ENCODE measurements at places on chromosomes 3 and 15. TPM values are rescaled to one million over a fixed set of nuclear protein-coding genes. Genes with fewer than 3 reads are reported as not detected.
A peak's percentile ranks its signal among the peaks of the same experiment; 100 is the strongest.

The TEX55 gene
- total RNA-seq: not detected

The DISP2 gene
- 3.4 TPM for total RNA-seq

The LMOD3 gene
- not detected for total RNA-seq

The CHRM5 gene
- total RNA-seq: not detected

The IL5RA gene
- not detected for total RNA-seq

The SCG5 gene
- total RNA-seq: 16.9 TPM

The ELL3 gene
- total RNA-seq: 11.0 TPM

GRCh38 chr15:31046759-31047359 is 54.7 kb downstream of the TRPM1 start:
- DNase-seq: no peak

DNA sequence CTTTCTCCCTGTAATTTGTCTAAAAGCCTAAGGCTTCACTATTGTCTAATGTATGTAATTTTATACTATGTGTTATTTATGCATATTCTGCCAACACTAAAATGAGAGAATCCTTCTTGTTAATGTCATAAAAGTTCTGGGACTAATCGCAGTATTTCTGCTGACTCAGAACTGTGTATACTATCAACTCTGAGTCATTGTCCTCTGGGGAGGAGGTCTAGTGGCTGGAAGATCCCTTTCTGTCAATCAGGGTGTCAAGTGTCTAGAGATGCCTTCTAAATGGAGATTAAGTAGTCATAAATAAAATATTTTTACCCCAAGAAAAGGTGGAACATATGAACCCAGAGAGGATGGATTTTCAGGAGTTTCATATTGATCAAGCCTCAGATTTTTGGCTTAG is 473.4 kb downstream of the AGBL1 start:
- no peak for DNase-seq

DNA sequence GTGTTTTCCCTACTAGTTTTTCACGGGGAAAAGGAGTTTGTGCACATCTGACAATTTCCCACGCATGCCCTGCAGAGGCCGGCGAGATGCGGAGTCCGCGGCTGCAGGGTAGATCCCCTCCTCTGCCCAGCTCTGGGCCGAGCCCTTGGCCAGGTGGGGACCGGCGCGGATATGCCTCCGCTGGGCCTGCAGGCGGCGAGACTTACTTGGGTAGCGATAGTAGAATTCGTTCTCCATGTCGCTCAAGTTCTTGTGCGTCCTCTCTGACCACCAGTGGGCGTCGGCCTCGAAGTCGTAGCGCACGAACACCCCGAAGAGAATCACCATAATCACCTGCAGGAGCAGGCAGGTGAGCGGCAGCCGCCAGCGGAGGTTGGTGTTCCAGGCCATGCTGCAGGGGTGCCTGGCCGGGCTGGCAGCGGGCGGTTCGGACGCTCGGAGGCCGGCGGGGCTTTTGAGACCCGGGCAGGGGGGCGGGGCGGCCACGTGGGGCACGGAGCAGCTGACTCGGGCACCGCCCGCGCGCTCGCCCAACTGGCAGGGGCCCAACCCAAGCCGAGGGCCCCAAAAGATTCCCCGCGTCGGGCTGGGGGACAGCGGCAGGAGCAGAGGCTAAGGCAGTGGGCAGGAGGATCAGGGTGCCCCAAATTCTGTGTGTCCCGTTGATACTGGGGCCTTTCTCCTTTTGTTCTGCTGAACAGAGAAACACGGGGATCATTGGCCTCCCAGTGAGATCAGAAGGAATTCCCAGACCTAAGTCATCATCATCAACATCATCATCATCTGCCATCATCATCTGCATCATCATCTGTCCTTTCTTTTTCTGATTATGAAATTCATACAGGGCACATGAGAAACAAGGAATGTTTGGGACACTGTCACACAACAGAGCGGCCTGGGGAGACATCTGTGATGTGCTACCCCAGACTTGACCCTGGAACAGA is at the start of gene RHCG:
TSS of gene RHCG (minus strand) at position 429 of the 944 bp plus-strand sequence. CDS start at position 390, 39 bp downstream.
- peak; percentile 69 for DNase-seq

DNA sequence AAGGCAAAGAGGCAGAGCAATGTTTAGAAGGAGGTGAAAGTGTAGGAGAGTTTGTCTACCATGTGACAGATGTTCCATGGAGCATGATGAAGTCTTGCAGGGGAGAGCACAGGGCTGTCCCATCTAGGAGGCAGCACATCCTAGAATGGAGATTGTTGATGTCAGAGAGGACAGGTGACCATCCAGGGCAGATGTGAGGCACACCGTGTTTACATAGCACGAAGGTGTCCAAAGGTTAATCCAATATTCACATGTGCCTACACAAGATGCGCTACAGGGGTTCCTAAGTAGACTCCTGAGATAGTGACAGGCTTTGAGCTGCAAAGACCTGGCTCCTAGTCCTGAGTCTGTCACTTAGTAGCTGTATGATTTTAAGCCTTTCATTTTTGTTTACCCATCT is 219.3 kb upstream of the SLCO3A1 start:
- no peak for DNase-seq

DNA sequence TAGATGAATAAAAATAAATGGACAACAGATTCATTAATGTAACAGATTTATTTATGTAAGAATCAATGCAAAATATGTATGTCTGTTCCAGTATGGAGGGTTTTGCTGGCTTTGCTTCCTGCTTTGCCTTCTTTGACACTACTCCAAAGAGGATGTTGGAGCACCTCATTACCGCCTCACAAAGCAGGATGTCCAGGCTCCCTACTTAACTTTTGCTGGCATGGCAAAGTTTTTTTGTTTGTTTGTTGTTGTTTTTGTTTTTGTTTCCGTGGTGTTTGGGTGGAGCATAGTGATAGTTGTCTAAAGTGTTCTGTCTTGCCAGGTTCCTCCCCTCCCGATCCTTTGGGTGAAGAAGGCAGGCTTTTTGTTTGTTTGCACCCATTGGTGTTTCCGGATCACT is 38.7 kb downstream of the DIPK2A start:
- no peak for DNase-seq

GRCh38 chr3:42508562-42508961 is 6.1 kb downstream of the VIPR1 start:
- DNase-seq: no peak

DNA sequence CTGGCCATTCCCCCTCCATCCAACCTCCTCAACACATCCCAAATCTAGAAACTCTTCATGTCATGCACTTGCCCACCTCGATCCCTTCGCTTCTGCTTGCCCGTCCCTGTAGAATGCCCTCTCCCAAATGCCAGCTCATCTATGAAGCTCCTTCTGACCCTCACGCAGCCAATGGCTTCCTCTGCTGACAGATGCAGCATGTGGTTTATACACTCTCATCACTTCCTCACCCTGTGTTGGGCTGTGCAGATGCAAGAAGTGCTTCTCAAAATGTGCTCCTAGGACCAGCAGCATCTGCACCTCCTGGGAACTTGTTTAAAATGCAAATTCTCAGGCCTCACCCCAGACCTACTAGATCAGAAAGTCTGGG is 51.7 kb downstream of the SEMA5B start:
- DNase-seq: no peak

GRCh38 chr15:66261056-66261455 is 7.5 kb upstream of the MEGF11 start:
- DNase-seq: no peak

- no peak for DNase-seq
Measured at GRCh38 chr3:50028346-50028745, 60.4 kb upstream of the RBM5 start.

- no peak for DNase-seq
Measured at GRCh38 chr3:115018694-115019093, 128.4 kb downstream of the ZBTB20 start.

DNA sequence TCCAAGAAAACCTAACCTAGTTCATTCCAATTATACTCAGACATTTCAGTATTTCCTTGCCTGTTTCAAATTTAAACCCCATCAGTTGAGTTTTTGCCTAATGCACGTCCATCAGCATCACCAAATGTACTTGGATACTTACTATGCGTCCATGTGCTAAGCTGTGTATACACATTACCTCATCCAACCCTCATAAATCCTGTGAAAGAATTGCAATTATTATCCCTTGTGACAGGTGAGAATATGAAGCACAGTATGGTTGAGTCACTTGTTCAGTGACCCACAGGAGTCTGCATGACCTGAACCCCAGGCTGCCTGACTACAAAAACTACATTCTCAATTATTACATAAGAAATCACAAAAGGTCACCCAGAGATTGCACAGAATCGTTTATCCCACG is 2.5 kb downstream of the OR5K2 start:
- no peak for DNase-seq

DNA sequence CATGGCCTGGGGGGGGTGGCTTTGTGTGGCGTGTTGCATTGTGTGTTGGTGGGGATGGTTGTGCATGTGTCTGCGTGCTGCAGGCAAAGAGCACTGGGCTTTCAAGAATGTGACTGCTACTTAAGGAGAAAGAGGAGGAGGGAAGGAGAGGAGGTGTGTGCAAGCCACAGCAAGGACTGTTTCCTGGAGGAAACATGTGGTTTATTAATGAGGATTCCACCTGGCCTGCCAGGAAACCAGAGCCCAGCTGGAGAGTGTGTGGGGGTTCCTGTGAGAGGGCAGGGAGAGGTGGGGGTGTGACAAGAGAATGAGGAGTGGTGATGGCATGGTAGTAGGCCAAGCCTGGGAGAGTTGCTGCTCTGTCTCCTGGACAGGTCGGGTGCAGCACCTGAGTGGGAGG is 258.1 kb upstream of the ROPN1 start:
- no peak for DNase-seq

- DNase-seq: no peak
Measured at GRCh38 chr15:48170981-48171380, 7.1 kb downstream of the MYEF2 start.

Measured in H1 (cell line).